Right kidney (tissue), 9 donors: ENCODE measurements at places on chromosomes 13 and 19.

DNA sequence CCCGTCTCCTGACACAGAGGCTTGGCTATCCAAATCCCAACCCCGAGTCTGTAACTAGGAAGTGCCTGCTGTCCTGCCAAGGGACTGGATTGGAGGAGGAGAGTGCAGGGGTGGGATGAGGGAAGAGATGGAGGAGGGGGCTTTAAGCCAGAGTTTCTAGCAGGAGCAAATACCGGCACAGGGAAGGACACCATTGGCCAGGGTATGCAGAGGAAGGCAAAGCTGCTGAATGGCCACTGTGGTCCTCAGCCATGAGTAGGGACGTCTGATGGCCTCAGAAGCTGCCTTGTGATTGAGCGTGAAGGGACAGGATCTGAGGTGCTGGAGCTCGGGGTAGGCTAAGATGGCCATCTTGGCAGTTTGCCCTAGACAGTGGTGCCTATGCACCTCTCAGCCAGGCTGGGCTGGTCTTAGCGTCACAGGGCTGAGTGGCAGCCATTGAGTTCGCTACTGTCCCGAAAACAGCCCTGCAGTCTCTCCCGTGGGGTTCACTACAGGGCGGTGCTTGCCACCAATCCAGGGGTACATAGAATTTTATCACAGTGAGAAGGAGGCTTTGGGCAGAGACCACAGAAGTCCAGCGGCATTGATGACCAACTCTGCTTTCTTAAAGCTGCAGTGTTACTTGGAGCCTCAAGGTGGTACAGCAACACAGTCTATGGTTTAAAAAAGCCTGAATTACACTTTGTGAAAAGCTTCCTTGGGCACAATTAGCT lies 61.8 kb downstream of the AKAP11 start:
- DNase-seq: no peak

- DNase-seq: no peak
These were observed 6.2 kb downstream of the RNU6-9 start for GRCh38 chr19:899336-900042.

DNA sequence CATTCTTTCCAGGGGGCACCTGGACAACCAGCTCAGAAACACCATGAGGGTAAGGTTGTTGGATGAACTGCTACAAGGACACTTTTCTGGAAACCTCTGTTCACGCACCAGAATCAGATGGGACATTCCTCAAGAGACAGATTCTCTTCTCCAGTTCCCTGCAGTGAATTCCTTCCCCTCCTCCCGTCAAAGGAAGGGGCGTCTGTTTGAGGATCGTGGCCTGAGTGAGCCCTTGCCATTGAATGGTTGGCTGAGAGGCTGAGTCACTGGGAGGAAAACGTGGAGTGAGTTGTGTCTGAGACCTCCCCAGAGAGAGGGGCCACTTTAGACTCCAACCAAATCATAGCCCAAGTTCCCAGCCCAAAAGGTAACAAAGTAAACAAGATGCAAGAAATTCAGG lies 79.4 kb upstream of the ZNF507 start:
- DNase-seq: no peak

- no peak for DNase-seq
These were observed 52.5 kb upstream of the RXFP2 start for GRCh38 chr13:31686670-31687425.

GRCh38 chr13:79225487-79226232 lies 180.4 kb downstream of the RBM26 start:
- no peak for DNase-seq

DNA sequence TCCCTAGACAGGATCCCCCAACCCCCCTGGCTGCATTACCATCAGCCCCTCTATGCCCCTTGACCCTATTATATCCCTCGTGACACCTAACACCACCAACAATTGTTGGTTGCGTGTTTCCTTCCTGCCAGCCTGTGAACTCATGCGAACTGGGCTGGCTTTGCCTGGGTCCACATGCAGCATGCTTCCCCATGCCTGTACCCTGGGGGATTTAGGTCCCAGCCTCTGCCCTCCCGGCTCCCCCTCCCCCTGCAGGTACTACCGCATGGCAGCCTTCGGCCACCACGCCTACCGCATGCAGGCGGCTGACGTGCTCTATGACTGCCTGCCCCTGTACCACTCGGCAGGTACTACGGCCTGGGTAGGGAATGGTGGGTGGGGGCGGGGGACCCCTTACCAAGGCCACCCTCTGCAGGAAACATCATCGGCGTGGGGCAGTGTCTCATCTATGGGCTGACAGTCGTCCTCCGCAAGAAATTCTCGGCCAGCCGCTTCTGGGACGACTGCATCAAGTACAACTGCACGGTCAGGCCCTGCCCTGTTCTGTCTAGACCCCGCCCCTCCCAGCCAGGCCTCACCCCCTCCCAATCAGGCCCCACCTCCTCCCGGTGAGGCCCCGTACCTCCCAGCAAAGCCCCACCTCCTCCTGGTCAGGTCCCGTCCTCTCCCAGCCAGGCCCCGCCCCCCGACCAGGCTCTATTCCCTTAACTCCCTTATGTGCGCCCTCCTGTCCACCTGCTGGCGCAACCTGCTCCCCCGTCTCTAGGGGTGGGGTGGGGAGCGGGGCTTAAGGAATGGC lies 18.5 kb downstream of the SLC27A1 start:
- DNase-seq: peak; percentile 72

- DNase-seq: no peak
These were observed 12.0 kb upstream of the GAS6 start for GRCh38 chr13:113875837-113876281.

DNA sequence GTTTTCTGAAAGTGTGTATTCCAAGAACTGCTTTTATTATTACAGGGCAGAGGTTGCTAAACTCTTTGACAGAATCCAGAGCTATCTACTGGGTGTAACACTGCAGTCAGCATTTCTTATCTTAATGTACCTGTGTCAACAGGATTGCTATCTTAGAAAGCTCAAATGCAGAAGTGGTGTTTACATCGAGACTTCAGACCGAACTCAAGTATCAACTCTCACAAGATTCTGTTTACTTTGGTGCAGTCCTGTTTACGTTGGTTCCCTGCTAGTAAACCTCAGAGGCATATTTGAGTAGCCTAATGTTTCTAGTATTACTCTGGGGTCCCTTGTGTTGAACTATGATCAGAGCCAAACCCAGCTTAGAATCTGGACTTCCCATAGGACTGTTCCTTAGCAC lies 20.5 kb downstream of the SLC15A1 start:
- no peak for DNase-seq

GRCh38 chr13:99087954-99088491 lies 110.2 kb upstream of the DOCK9 start:
- DNase-seq: no peak

- DNase-seq: peak; percentile 68
These were observed at the start of gene EML2 for GRCh38 chr19:45638930-45639729. Gene EML2, minus strand, starts transcription at chr19:45639397. Its CDS starts 21 bp downstream, at chr19:45639376.

GRCh38 chr13:65856431-65856830 lies 1373.7 kb downstream of the PCDH9 start:
- DNase-seq: no peak

DNA sequence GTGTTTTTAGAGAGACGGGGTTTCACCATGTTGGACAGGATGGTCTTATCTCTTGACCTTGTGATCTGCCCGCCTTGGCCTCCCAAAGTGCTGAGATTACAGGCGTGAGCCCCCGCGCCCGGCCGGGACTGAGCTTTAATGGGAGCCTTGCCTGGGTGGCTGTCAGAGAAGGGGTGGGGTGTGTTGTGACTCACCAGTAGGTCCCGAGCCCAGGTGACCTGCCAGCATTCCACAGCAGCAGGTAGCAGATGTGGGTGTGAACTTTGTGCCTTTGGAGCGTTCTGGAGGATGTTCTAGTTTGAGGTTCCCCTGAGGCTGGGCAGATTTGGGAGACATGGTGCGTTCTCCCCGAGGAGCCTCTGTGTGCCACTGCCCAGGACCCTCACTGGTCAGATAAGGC lies 7.1 kb upstream of the EPN1 start:
- no peak for DNase-seq

DNA sequence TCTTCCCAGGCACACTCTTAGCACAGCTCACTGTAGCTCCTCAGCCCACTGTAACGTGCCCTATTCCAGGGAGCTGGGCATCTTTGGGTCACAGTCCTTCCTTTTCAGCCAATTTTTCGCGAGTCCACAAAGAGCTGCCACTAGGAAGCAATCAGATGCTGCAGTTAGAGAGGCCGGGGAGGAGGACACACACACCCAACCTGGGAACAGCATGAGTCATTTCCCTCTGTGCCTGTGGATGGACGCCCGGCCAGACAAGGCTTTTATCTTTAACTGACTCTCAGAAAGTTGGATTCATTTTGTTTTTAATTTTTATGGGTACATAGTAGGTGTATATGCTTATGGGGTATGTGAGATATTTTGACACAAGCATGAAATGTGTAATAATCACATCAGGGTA lies 918.6 kb downstream of the UQCRFS1 start:
- no peak for DNase-seq

DNA sequence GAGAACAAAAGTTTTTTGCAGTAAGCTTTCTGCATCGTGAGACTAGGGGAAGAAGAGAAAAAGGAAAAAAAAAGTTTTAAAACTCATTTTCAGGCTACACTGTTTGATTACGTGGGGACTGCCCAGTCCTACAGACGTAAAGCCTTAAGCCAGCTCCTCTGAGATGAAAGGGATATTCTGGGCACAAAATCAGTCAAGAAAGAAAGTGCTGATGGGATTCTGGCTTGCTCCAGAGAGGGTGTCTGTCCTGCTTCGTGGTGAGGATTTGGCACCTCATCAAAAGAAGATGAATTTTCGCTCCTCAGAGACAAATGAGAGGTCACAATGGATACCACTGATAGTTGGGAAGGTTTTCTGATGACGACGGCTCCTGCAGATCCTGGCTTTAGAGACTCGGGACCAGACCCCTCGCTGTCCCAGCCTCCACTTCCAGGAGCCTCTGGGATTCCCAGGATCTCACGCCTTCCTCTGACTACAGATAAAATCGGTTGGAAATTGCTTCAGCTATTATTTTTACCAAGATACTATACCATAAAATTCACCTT lies 9.7 kb downstream of the TEX29 start:
- DNase-seq: no peak

DNA sequence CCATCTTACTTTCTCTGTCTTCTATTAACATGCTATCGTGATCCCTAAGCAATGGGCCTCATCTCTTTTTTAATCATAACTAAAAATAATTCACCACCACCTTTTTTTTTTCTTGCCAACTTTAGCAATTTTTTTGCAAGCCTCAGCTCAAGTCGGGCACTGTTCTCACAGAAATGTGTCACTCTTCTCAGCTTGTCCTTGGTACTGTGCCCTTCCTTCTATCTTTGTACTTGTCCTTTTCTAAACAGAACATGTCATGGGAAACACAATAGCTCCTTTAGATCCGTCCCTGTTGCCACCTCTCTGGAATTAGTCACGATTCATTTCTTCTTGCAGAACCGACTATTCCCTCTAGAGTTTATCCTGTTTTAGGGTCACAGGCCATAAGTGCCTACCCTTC lies 10.3 kb downstream of the SERP2 start:
- DNase-seq: no peak

DNA sequence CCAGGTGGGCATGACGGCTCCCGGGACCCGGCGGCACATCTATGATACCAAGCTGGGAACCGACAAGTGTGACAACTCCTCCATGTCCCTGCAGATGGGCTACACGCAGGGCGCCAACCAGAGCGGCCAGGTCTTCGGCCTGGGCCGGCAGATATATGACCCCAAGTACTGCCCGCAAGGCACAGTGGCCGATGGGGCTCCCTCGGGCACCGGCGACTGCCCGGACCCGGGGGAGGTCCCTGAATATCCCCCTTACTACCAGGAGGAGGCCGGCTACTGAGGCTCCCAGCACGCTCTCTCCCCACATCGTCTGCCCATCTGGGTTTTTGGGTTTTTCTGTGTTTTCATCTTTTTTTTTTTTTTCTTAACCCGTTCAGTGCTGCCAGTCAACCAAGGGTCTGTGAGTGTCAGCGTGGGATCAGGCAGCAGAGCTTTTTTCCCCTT lies 2.3 kb upstream of the ABCA7 start:
- DNase-seq: no peak

- no peak for DNase-seq
These were observed 62.7 kb downstream of the COL4A1 start for GRCh38 chr13:110244071-110244830.

DNA sequence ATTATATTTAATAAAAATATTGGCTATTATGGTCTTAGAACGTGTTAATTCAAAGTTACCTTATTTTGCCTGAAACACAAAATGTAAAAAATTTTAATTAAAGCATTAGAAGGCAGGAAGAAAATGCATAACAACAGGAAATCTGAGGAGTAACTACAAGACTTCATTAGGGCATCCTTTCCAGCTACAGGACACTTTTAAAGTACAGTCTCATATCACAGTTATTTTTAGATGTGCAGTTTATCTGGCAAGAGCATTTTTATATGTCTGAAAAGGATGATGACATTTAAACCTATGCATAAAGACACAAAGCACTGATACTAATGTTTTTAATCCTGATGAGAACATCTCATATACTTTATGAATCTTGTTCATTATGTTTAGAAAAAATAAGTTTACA lies 247.5 kb downstream of the VWA8 start:
- DNase-seq: no peak

DNA sequence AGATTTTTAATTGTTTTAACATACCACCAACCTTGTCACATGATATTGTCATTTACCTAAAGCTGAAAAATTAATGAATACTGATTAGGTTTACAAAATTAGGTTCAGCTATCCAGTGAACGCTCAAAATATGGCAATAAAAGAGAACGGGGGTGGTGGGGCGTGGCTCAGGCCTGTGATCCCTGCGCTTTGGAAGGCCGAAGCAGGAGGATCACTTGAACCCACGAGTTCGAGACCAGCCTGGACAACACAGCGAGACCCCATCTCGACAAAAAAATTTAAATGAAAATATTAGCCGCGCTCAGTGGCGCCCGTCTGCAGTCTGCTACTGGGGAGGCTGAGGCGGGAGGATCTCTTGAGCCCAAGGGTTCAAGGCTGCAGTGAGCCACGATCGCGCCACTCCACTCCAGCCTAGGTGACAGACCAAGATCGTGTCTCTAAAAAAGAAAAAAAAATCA lies 516 bp upstream of the FAM32A start:
- DNase-seq: no peak

GRCh38 chr19:30757837-30758617 lies 385.8 kb downstream of the ZNF536 start:
- DNase-seq: no peak

DNA sequence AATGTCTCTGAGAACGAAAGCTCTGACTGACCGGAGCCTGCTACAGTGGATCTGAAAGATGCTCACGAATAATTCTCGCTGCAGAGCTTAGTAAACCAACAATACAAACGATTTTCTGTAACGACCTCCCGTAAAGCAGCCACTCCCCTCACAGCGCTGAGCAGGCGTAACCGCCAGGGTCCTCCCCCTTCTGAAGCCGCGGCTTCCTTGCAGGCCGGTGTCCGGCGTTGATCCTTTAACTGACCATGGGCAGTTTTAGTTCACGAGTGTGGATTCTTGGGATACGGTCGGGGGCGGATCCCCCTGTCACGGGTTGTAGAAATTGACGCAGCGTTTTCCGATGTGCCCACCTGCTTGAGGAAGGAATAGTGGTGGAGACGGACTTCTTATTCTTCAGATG lies 75.9 kb downstream of the ATP11A start:
- no peak for DNase-seq

- DNase-seq: no peak
These were observed 8.1 kb upstream of the CCNP start for GRCh38 chr19:40234429-40235237.
